Neural crest cell (in vitro differentiated cells): ENCODE measurements at places on chromosomes 7 and 10. TPM values are rescaled to one million over a fixed set of nuclear protein-coding genes. Genes with fewer than 3 reads are reported as not detected.

NODAL gene
- total RNA-seq = not detected in 2 replicates

GRCh38 chr10:70308121-70309060 is 24.6 kb upstream of the NPFFR1 start:
- DNase-seq = no peak

DNA sequence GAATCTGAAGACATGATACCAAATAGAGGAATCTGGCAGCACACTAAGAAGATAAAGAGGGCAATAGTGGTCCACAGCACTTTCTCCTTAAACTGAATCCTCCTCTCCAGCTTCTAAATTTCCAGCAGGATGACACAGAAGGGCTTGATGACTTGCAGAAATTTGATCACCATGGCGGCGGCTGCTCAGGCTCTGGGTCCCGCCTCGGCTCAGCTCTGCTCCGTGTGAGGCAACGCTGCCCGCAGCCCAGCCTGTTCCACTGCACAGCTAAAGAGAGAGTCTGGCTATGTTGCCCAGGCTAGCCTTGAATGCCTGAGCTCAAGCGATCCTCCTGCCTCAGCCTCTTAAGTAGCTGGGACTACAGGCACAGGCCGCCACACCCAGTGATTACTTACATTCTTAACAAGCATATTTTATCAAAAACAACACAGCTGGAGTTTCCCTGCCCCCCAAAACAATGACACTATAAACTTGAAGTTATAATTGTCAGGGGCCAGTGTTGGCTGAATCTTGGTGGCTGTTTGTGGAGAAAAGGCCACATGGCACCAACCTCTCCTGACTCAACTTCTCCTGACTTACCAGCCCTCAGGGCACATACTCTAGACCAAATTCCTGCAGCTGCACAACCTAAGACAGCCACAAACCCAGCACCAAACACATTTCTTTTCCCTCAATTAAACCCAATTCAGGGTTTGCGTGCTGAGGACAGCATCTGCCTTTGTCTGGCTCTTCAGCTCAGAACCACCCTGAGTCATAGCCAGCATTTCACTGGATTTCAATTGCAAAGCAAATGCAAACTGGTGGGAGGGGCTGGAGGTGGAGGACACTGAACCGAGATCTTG is 11.6 kb upstream of the TNPO3 start:
- DNase-seq = no peak

- no peak for DNase-seq
These were observed 203.3 kb downstream of the SEC23IP start for GRCh38 chr10:120095875-120096274.
